Suppressor macrophage treated with lipopolysaccharide for 4 hours (primary cell): ENCODE measurements at places on chromosomes 5 and 9.

GRCh38 chr9:105708405-105708804, 14.1 kb downstream of the TMEM38B start:
- peak; percentile 32 for DNase-seq

- peak; percentile 50 for DNase-seq
These were observed 668.8 kb upstream of the KLF4 start for GRCh38 chr9:108158236-108158995.

DNA sequence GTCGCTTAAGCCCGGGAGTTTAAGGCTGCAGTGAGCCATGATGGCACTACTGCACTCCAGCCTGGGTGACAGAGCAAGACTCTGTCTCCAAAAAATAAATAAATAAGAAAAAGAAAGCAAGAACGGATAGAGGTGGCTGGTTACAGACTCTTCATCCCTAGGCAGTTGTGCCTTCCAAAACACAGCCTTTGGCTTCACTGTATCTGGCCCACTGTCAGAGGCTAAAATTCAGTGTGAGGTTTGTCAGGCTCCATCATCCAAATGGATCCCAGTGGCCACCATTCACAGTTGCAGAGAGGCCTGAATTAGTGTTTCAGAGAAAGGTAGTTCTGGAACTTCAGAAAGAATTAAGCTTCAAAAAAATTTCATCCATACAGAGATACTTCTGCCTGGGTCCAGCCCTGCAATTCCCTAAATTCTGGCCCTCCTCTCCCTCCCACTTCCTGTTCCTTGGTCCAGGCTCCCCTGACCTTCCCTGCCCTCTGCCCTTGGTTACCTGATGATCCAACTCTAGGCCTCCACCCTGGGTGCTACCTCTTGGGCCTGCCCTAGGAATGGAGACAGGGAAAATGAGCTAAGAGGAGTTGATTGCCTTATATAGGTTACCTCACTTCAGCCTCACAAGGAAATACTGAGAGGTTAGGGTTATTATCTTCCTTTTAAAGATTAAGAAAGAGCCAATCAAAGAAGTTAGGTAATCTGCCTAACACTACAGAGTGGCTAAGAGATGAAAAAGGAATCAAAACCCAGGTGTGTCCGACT, 97.2 kb upstream of the SLC44A1 start:
- no peak for DNase-seq

DNA sequence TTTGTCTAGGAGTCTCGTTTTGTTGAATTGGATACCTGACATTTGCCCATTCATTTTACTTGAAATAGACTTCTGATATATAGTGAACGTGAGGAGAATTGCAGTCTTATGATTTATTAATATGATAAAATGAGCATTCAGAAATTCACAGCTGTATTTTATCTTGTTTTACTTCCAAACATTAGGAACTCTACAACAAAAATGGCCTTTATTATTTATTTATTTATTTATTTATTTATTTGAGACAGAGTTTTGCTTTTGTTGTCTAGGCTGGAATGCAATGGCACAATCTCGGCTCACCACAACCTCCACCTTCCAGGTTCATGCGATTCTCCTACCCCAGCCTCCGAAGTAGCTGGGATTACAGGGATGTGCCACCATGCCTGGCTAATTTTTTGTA, 61.2 kb downstream of the RAB24 start:
- no peak for DNase-seq

DNA sequence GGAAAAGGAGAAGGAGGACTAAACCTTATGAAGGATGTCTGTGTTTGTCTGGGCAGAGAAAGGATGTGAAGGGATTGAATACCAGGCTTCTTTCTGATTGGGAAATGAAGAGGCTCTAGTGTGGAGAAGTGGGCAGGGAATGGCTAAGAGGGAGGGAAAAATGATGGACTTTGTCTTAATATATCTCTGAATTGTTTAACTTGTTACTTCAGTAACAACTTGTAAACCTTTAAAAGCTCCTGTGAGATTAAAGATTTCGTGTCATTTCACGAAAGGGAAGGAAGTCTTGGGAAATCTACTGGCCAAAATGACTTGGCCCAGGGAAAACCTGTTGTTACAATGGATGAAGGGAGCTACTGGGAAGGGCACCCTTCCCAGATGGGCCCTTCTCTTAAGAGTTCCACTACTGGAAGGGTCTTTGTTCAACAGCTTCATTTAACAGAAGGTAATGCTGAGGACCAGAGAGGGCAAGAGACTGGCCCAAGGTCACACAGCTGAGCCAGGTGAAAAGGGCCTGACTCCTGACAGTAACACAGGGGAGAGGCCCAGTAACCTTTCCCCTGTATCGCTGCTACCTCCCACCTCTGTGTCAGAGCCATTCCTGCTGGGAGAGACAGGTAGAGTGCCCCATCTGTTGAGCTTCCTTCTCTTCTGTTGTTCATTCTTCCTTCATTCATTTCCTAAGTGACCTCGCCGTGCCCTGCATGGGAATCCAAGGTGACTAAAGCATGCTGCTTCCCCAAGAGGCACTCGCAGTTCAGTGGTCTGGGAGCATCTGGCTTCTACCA, 5.1 kb upstream of the TCOF1 start:
- DNase-seq = peak; percentile 35

DNA sequence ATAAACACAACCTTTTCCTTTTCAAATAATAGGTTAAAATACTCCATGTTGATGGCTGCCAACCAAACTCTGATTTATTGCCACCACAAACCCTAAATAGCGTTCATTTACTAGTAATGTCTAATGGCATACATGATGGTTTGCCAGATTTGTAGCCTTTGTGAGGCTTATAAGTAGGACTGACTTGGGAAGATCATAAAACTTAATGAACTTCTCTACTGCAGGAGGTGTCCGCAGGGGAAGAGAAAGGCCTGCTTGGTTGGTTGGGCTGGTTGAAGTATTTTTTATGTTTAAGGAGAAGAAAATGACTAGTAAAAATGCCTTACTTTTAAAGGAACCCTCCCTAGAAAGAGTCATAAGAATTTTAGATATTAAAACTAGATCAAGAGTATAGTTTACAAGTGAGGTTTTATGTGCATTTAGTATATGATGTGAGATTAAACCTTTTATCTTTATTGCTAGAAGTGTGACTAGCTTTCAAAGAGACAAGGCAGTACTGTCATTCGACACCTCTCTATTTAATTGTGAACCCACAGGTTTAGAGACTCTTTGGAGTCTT, 5.0 kb downstream of the PBX3 start:
- no peak for DNase-seq

- DNase-seq = peak; percentile 16
These were observed 114.1 kb upstream of the RIOK2 start for GRCh38 chr5:97297063-97297703.

GRCh38 chr9:38386319-38386895, 6.1 kb upstream of the ALDH1B1 start:
- DNase-seq = no peak

DNA sequence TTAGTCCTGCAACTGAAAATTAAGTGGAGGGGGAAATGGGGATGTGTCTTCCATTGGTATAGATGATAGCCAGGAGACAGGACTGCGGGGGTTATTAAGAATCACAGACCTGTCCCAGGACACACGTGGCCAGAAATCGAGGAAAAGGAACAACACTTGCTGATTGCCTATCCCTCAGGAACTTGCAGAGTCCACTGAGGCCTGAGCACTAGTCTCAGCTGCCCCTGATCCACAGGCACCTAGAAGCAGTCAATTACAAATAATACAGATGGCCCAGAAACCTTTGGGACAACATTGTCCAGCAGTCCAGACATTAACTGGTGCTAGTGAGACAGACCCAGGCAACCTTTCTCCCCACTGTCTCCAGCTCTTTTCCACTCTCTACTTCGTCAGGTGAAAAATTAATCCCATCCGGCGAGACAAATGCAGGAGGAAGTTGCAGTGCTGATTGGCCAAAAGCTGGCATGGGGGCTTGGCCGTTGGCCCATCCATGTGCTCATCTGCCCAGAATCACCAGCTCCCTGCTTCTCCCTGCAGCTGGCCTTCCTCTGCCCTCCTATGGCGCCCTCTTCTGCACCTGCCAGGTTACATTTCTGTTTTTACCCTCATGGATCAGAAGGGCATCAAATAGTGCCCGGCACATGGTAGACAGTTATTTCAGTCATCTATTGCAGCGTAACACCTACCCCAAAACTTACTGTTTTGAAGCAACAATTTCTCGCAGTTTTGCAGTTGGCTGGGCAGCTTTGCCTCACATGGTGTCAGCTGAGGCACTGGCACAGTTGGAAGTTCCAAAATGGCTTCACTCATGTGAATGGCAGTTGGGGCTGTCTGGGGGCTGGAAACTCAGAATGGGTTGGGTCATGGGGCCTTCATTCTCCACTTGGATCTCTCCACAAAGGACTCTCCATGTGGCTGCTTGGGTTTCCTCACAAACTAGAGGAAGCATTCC, 3.6 kb upstream of the B4GALT1 start:
- DNase-seq = peak; percentile 55

GRCh38 chr9:127762111-127762676, 16.3 kb downstream of the SH2D3C start:
- peak; percentile 52 for DNase-seq

- DNase-seq = no peak
These were observed 991.2 kb upstream of the ACO1 start for GRCh38 chr9:31393240-31393639.

DNA sequence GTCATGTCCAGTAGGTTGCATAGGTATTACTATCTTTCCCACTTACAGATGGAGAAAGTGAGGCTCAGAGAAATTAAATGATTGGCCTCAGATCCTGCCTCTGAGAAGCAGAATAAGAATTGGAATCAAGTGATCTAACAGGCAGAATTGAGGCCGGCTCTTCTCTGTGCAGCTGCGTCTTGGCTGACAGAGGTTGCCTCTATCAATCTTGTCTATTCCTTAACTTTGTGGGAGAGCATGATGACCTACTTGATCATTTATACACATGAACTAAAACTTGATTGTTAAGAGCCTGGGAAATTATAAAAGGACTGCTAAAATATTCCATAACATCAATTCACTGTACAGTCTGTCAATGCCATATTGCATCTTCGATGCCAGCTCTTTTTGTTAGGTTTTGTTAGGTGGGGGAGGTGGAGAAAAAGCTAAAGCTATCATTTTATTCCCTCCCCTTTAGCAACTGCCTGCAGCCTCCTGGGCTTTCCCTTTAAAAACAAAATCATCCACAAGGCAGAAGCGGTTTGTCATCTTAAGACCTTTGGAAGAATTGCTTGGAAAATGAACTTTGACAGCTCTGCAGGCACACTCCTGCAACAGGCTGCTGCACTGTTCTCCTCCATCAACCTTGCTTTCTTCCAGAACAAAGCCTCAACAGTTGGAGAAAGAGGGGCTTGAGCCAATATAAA, 247.4 kb downstream of the SMARCA2 start:
- no peak for DNase-seq

DNA sequence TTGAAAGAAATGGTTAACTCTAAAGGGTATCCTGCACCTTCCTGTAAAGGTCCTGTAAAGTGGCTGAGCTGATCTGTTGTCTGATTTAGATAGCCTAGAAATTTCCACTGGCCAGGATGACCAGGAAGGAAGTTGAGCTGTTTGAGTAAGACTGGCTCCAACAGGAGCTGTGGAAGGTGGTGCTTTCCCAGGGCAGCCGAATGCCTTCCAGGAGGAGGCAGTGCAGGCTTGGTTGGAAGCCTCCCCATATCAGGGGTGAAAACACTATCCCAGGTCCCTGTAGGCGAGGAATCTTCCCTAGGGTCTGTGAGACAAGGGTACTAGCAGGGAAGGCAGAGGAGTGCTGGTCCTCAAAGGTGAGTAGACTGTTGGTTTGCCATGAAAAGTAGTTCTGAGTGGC, 98.4 kb downstream of the LIX1 start:
- DNase-seq = peak; percentile 24

- DNase-seq = no peak
These were observed 42.2 kb upstream of the EGFL7 start for GRCh38 chr9:136620441-136621018.

DNA sequence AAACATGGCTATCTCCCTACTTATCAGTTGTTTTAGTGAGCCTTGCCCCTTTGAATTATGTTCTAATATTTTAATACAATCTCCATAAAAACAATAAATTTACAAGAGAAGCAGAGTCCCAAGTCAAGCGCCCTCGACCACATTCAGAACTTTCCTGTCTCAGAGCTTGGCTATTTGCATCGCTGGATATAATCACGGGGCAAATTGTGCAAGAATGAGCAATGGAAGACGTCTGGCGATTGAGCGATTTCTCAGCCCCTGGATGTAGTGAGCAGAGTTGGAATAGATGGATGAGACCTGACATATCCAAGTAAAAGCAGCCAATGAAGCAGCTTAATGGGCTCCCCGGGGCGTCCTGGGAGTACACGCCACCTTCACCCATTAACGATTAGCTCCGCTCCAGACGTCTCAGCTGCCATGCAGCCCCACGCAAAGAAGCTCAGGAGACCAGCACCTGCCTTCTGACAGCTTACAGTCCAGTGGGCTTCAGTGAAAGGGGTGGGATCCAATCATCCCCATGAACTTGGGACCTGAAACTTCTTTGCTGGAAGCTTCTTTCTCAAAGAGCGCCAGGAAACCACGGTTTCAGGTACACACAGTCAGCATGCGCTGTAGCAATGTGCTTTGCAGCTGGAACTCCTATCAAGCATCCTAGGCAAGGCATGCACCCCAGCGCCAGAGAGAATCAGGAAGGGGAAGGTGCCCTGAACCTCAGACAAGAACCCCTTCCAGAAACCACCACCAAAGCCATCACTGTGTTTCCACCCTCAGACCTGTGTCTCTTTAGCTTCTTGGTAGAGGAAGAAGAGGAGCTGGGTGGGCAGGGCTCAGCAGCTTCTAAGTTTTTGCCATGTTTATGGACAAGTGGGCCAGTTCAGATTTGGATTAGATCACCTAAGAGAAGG, 92.0 kb upstream of the IRX4 start:
- no peak for DNase-seq

GRCh38 chr5:123261752-123262151, 161.5 kb downstream of the CEP120 start:
- no peak for DNase-seq

DNA sequence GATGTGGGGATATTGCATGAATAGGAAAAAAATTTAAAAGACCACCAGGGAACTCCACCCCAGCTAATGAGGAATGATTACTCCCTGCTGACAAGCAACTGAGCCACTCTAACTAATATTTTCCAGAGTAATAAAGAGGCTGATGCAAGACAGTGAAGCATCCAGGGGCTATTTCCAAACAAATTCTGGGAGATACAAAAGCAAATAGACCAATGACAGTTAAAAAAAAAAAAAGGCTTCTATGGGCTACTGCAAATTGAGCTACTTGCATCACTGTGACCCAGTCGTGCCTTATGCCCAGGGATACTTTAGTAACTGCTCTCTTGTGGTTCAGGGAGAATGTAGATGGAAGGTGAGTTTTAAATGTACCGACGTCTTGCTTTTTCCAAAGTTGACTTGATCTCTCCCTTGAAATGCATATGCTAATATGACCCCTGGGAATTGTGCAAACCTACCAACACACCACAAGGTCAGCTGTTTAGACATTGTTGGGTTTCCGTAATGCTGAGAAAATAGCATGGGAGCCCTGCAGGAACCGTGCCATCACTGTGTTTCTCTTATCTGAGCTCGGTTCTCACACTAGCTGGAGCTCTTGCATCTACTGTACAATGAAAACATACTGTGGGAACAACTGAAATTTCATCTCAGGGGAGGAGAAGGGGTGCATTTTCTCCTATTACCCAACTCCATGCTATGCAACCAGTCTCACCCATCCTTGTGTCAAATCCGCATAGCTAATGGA, 250.6 kb upstream of the MAP3K1 start:
- peak; percentile 17 for DNase-seq
